ENCODE measurements at places on chromosomes 2 and 18.
A peak's percentile ranks its signal among the peaks of the same experiment; 100 is the strongest.

DNA sequence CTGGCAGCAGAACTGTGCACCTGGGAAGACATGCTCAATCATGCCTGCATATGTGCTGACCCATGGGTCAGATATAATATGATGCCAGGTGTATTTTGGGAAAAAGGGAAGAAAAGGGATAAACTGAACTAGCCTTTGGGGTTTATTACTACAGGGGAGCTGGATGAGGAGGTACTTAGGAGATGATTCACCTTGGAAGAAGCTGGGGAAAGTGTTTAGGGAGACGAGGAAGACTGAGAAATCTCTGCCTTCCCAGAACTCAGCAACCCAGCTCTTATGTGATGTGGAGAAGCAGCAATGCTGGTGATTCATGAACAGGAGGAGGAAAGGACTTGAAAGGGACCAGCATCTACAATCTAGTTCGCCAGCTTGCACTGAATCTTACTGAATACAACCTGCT is 110.2 kb downstream of the BARD1 start:
- no peak for DNase-seq

- no peak for DNase-seq
Measured at GRCh38 chr18:26206488-26206887, 19.8 kb upstream of the TAF4B start.

DNA sequence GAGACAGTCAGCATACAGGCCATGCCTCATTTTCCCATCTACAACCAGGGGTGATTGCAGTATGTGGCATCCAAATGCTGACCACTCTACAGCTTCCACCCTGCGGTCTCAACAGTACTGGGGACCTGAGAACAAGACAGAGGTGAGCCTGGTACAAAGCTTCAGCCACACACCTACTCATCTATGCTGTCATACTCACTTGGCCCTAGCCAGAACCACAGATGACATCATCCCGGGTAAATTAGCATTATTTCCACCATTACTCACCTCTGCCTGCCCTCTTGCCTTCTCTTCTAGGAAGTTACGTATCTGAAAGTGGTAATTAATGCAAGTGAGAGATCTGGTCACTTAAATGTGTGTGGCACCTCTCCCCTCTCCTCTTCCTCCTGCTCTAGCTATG is 208.2 kb upstream of the ARL4C start:
- no peak for DNase-seq

GRCh38 chr2:28488858-28489575 is 6.8 kb upstream of the PLB1 start:
- DNase-seq, result no peak

DNA sequence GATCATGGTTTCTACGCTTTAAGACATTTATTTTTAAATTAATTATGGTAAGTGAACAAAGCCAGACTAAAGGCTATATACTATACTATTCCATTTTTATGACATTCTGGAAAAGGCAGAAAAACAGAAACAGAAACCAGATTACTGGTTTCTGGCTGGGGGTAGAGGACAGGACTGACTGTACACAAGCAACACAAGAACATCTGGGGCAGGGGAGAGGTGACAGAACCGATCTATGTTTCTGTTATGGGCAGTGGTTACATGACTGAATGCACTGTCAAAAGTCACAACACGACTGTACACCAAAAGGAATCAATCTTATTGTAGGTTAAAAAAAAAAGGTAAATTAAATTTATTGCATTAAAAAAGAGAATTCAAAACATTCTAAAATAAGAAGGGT is 64.7 kb downstream of the PTPN2 start:
- no peak for DNase-seq

DNA sequence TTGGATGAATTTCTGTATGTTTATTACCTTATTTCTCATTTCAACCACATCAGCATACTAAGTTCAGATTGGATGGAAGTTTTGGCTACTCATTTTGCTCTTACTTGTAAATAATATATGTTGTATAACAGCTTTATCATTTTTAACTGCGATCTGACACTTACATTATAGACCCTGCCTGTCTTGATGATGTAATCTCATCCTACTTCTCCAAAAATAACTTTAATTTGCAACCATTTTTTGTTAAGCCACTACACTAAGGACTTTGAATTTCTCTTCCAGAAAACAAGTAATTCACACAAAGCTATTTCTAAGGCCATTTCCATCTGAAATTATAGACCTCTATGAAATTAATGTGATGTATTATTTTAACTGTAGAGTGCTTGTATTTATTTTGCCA is 240.7 kb downstream of the WDR7 start:
- DNase-seq, result no peak

DNA sequence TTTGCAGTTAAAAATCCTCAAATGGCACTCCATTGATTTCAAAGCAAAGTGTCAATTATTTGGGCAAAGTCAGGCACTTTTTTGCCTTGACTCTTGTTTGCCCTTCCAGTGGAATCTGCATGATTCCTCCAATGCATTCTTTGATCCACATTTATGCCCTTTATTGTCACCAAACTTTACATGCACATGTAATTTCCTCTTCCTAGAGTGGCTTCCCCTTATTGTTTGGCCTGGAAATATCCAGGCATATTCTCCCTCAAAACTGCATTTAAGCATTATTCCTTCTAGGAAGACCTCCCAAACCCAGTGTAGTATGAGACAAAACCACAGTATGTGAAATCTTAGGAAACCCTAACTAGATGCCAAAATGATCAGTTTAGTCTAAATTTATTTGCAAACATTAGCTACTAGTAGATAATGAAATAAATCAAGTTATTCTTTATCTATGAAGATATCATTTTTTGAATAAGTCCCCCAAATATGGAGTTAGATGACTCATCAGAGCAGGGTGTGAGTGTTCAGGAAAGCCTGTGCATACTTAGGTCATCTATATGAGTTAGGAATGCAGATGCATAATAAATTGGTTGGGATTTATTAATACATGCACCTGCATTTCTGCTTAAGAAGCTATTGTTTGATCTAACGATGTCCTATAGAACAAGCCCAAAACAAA is 433.3 kb upstream of the TCF4 start:
- no peak for DNase-seq

- no peak for DNase-seq
Measured at GRCh38 chr18:76697441-76697901, 124.9 kb upstream of the ZNF236 start.

DNA sequence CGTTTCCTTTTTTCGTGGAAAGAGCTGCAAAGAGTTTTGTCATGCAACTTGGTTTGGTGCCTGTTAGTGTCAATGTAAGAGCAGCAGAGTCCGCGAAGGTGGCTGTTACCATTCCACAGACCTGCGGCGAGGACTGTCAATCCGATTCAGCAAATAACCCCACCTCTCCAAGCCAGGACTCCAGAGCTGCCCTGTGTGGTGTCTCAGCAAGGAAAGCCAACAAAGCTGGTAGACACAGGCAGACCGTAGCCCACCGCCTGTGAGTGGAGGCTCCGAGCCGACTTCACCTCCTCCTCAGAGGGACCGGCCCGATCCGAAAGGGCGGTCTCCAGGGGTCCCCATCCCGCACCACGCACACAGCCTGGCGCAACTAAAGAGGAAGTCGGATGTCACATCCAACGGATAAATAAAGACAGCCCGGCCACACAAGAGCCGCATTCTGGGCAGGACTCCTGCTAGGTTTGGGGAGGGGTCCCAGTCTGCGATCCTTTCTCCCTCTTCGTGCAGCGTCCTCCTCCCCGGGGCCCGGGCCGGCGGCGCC is 819 bp downstream of the ANKRD44 start:
- DNase-seq, result peak; percentile 12

DNA sequence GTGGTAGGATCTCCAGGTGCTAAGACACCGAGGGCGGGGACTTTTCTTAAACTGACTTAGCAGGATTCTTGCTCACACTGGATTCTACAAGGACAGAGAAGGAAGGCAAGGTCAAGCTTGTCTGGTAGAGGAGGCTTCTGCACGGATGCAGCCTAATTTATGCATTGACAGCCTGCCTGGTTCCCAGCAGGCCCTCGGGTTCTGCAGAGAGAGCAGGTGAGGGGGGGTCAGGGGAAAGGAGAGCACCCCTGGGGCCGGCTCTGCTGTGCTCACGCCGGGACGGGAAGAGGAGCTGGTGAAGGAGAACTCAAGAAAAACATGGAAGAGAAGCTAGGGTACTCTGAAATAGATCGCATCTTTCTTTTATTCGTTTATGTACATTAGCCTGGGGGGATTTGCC is 46.4 kb downstream of the ADI1 start:
- DNase-seq, result no peak

GRCh38 chr2:130393318-130393910 is 37.6 kb downstream of the PTPN18 start:
- DNase-seq, result no peak

- DNase-seq, result no peak
Measured at GRCh38 chr2:7672685-7673071, 755.5 kb downstream of the RNF144A start.

- DNase-seq, result no peak
Measured at GRCh38 chr2:64979744-64980143, 9.5 kb upstream of the SLC1A4 start.

DNA sequence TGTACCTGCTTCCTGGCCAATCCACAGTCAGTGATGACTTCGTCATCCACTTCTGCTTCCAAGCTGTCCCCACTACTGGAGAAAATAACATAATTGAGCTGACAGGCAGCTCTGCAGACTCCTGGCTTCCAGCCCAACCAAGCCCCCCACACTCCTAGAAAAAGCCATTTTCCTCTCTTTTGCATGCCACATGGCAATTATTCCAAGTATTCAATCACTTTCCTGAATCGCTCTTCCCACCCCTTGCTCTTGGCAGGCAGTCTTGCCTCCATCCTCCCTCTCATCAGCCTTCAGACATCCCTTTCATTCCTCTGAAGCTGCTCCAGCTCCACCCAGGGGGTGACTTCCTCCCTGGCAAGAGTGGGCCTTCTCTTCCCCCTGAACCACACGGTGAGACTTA is 14.3 kb upstream of the ST8SIA5 start:
- no peak for DNase-seq

- no peak for DNase-seq
Measured at GRCh38 chr2:48411046-48411445, 118.9 kb upstream of the STON1 start.

DNA sequence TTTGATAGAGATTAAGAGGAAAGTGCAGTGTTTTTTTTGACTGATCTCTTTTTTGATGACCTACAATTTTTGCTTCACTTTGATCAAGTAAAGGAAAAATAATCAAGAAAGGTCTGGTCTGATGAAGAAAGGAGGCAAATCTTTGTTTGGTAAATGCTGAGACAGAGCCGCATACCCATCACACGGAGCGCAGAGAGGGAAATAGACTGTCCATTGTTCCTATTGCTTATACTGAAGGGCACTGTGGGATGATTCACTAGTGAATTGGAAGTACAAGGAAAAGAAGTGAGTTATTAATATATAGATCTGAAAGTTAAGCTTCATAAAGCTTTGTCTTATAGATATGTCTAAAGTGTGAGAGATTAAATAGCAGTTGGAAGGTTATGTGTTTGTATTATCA is 455.1 kb downstream of the PLCL1 start:
- DNase-seq, result no peak

GRCh38 chr2:152050341-152050740 is 48.5 kb downstream of the CACNB4 start:
- DNase-seq, result no peak

DNA sequence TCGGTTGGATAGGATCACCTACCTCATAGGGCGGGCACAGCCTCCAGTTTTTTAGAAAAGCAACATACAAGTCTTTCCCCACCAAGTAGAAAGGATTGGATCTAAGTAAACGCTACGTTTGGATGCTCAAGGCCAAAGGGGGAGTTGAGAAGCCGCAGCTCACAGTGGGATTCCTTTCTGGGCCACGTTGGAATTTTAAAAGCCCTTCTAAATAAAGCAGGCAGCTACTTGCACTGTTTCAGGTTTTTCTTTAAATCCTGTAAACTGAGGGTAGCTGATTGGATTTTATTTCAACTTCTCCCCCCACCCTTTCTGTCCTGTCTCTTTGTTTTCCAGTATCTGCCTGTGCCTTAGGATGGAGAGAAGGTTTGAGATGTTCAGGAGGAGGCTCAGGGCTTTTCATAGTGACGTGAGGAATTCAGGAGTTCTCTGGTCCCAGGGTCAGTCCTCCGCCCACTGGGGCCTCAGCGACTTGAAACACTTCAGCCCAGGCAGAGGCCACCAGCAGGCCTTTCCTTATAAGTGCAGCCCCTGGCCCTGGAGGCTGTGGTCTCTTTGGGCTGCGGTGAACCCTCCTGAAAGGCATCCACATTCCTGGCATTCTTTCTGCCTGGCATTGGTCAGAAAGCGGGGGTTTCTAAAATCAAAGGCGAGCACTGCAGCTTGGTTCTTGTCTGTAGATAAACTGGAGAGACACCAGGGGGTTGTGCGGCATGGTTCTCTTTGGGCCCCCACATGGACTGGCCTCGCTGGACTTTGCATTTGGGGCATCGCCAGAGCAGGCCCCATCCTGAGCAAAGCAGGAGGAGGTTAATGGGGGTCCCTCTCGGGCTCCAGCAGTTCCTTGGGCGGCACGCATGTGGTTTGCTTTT is 44.5 kb downstream of the SH3BP4 start:
- DNase-seq, result no peak

- no peak for DNase-seq
Measured at GRCh38 chr2:20108655-20109396, 57.4 kb upstream of the LAPTM4A start.

GRCh38 chr2:26864646-26865045 is 16.7 kb downstream of the DPYSL5 start:
- no peak for DNase-seq

- no peak for DNase-seq
Measured at GRCh38 chr18:13366962-13367892, 148.7 kb downstream of the LDLRAD4 start.

- DNase-seq, result no peak
Measured at GRCh38 chr18:45760462-45761036, 36.6 kb downstream of the SLC14A1 start.

Data from caudate nucleus (tissue), 63 donors.